ELR (cell line): ENCODE measurements at places on chromosomes 3 and 15.

GRCh38 chr3:182740710-182741109, 52.6 kb upstream of the ATP11B start:
- DNase-seq: peak; percentile 33

- no peak for DNase-seq
These were observed 168.1 kb upstream of the SATB1 start for GRCh38 chr3:18593231-18593630.

- DNase-seq: peak; percentile 60
These were observed 309.6 kb downstream of the TUSC7 start for GRCh38 chr3:117019082-117019713.

GRCh38 chr15:52076889-52077781, 35.4 kb downstream of the BCL2L10 start:
- DNase-seq: peak; percentile 85

DNA sequence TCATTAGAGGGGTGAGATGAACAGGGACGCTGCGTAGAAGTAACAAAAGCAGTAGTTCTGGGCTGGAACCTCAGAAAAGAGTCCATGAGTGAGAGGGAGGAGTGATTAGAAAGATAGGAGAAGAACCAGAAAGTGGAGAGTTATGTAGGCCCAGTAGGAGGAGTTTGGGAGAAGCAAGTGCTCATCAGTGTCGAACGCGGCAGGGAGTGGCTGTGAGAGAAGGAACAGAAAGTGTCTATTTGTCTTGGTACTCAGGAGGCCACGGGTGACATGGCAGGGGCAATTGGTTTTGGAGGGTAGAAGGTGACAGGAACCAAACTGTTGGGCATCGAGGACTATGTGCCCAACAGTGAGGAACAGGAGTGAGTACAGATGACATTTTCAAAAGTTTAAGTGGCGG, 1.3 kb upstream of the INSYN1 start:
- no peak for DNase-seq

GRCh38 chr15:86650094-86650493, 570.4 kb downstream of the AGBL1 start:
- DNase-seq: peak; percentile 1

DNA sequence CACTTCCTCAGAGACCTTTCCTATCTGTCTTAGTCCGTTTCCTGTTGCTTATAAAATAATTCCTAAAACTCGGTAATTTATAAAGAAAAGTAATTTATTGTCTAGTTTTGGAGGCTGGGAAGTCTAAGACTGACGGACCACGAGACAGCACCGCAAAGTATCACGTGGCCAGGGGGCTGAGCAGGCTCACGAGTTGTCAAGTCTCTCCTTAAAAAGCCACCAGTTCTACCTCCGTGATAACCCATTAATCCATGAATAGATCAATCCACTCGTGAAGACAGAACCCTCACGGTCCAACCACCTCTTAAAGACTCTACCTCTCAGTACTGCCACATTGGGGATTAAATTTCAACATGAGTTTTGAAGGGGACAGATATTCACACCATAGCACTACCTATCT, 821 bp downstream of the LINS1 start:
- peak; percentile 51 for DNase-seq

- no peak for DNase-seq
These were observed 34.0 kb downstream of the FNDC3B start for GRCh38 chr3:172073262-172073915.

GRCh38 chr15:62647202-62647842, 395.2 kb upstream of the TPM1 start:
- peak; percentile 83 for DNase-seq

GRCh38 chr3:13492048-13492447, 11.9 kb downstream of the HDAC11 start:
- no peak for DNase-seq

DNA sequence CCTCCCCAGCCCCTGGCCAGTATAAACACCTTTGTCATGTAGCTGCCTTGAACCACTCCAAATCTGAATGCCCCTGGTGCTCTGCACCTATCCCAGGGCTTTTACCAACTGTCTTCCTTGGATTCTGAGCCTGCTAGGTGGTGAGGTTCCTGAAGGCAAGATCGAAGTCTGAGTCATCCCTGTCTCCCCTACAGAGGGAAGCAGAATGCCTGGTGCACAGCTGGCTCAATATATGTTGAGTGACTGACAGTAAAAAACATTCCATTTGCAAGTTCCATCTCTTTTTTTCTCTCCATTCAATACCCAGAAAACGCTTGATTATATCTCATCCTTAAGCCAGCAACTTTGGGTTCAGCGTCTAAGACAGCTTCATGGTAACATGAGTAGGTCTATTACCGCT, 24.7 kb downstream of the SLC24A1 start:
- DNase-seq: peak; percentile 46

DNA sequence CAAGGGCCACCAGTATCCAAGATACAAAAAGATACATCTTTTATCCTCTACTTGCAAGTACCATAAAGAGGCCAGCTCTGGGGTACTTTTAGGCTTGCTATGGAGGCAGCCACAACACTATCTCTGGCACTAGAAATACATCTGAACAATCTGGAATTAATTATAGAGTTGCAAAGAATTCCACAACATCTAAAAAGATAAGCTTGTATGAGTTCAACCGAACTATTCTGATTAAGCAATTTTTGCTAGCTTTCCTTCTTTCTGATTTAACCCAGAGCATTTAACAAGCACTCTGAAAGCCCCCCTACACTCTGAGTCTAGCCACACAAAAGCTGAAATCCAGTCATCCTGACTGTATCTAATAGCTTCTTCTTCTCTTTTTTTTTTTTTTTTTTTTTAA, 95.4 kb downstream of the FRMD5 start:
- DNase-seq: no peak

- DNase-seq: peak; percentile 54
These were observed 14.4 kb upstream of the ALDH1L1 start for GRCh38 chr3:126194713-126195305.

DNA sequence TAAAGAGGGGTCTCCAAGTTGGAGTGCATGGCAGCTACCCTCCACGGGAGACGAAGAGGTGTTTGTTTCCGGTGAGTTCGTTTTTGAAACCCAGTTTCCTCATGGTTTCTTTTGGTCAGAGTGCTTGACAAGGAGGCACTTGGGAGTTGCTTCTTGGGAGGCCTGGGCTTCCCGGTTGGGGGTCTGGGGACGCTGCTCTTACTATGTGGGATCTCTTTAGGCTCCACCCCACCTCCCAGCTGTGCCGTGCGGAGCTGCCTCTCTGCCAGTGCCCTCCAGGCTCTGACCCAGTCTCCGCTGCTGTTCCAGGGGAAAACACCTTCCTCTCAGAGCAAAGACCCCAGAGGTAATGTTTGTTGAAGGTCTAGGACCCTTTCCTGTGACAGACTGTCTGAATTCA, 29.6 kb downstream of the KIF7 start:
- no peak for DNase-seq
